IPS DF 6.9 (cell line): ENCODE measurements at places on chromosomes 1 and 21.

GRCh38 chr1:48898894-48899293 lies 122.2 kb upstream of the BEND5 start:
- H3K4me1 ChIP-seq = no peaks in the 10 kb centered on the region; the same call in 1 of the 2 replicates
- no peaks in the 10 kb centered on the region for H3K27me3 ChIP-seq
- H3K27ac ChIP-seq = no peak overlapping the region

GRCh38 chr1:13869172-13869797 lies 169.3 kb downstream of the PRDM2 start:
- no peak overlapping the region for H3K27ac ChIP-seq
- DNase-seq = no peak
- no peaks in the 10 kb centered on the region for H3K4me1 ChIP-seq
- H3K4me3 ChIP-seq = no peak overlapping the region
- no peaks in the 10 kb centered on the region; the same call in 1 of the 2 replicates for H3K27me3 ChIP-seq

DNA sequence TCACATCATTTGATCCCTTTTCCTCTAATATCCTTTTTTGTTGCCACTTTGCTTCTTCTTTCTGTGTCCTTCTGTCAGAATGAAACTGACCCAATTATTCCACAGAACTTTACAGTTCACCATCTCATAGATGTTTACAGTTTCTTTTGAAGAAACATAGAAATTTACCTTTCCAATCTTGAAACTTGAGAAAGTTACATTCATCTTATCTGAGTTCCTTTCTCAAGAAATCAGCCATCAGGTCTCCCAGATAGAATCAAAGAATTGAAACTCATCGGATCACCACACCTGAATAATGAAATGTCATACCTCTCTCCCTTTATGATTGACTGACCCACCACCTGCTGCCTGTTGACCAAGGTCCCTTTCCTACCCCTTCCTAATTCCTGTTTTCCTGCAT lies 23.7 kb downstream of the CBR1 start:
- H3K4me1 ChIP-seq = peaks cover 3% of the 10 kb centered on the region; the same call in 1 of the 2 replicates
- H3K27me3 ChIP-seq = no peaks in the 10 kb centered on the region
- H3K36me3 ChIP-seq = no peaks in the 10 kb centered on the region
- H3K4me3 ChIP-seq = no peak overlapping the region
- no peak for DNase-seq

- H3K4me3 ChIP-seq = no peak overlapping the region
- no peak for DNase-seq
- no peak overlapping the region for H3K27ac ChIP-seq
- H3K36me3 ChIP-seq = no peaks in the 10 kb centered on the region
Observed at GRCh38 chr1:208595745-208596144, 351.6 kb upstream of the PLXNA2 start.

DNA sequence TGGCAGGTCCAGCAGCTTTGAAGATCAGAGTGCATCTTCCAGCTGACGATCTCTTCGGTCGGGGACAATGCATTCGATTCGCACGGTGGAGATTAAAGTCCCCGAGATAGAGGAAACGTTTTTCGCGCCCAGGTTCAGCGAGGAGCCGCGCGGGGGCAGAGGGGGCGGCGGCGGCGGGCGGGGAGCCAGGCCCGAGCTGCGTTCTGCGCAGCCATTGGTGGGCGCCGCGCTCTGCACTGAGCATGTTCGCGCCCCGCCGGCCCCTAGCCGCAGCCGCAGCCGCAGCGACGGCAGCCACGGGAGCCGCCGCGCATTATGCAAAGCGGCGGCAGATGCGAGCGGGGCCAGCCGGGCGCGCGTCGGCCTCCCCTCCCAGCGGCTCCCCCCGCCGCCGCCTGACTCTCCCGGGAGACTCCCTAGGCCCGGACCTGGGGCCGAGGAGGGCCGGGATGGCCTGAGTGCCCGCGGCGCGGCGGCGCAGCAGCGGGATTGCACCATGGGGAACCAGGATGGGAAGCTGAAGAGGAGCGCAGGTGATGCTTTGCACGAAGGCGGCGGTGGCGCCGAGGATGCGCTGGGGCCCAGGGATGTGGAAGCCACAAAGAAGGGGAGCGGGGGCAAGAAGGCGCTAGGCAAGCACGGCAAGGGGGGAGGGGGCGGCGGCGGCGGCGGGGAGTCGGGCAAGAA lies at the start of gene FMN2:
TSS of gene FMN2 (plus strand) at position 270 of the 687 bp plus-strand sequence. CDS start at position 497, 227 bp downstream.
- DNase-seq = no peak
- no peaks in the 10 kb centered on the region; the same call in 1 of the 2 replicates for H3K4me1 ChIP-seq
- no peak within 1 kb of the TSS for H3K27ac ChIP-seq
- H3K27me3 ChIP-seq = peaks cover 12% of the 10 kb centered on the region; the same call in 1 of the 2 replicates
- peak within 1 kb of the TSS; percentile 44; the same call in 1 of the 2 replicates for H3K4me3 ChIP-seq
- no peaks in the 10 kb centered on the region for H3K36me3 ChIP-seq

DNA sequence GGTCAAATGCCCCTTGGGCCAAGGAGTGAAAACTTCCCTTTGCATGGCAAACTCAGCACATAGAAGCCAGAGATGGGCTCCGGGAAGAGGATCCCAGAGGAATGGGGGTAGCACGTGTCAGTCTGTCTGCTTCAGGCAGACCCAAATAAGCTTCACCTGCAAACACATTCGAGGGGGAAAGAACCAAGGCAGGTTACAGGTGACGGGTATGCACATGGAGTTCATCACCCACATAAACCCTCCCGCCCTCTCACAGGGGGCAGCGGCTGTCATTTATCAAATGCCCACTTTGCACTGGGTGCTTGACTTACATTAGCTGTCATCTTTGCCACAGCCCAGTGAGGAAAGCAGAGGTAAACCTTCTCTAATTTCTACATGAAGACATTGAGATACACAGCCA lies 73.0 kb upstream of the TLR5 start:
- no peak for DNase-seq
- H3K4me1 ChIP-seq = no peaks in the 10 kb centered on the region
- no peak overlapping the region for H3K4me3 ChIP-seq
